Fibroblast of skin of right quadriceps (primary cell): ENCODE measurements at places on chromosomes 5 and 9.

GRCh38 chr9:138102246-138103051 lies 224.9 kb downstream of the CACNA1B start:
- no peak for DNase-seq

GRCh38 chr5:160769301-160769700 lies 82.7 kb downstream of the ATP10B start:
- no peak for DNase-seq

DNA sequence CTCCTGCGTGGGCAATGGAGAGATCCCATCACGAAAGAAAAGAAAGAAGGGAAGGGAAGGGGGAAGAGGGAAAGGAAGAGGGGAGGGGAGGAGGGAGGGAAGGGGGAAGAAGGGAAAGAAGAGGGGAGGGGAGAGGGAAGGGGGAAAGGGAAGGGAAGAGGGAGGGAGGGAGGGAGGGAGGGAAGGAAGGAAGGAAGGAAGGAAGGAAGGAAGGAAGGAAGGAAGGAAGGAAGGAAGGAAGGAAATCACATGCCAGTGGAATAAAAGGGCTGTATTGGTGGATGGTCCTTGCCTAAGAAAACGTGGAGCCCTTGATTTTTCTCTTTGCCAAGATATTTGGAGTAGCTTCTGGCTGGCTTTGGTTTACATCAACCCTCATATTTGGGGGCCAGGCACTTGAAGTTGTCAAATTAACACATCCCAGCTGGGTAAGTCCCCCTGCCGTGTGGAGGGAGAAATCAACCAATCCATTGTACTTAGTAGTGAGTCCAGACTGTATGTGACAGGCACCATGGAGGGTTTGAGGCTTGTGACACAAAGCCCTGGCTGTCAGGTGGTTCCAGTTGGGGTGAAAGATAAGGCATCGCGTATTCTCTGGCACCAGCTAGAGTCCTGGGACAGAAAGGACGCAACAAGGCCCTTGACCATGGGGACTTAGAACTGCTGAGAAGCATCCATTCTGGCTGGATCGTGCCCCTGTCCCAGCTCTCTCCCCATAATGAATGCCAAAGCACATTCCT lies 23.7 kb downstream of the IDNK start:
- DNase-seq = no peak

GRCh38 chr9:34372467-34373011 lies 4.2 kb downstream of the MYORG start:
- DNase-seq = no peak

DNA sequence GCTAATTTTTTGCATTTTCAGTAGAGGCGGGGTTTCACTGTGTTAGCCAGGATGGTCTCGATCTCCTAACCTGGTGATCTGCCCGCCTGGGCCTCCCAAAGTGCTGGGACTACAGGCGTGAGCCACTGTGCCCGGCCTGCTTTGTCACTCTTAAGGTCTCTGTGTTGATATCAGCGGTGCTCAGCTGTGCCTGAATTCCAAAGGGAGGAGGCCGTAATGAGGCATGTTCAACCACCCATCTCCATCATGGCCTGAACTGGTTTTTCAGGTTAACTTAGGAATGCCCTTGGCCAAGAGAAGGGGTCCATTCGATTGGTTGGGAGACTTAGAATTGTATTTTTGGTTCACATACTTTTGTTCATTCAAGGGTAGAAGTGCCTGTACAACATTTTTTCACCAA lies 22.0 kb downstream of the HSD17B3 start:
- DNase-seq = no peak

GRCh38 chr5:89377767-89378455 lies 494.9 kb upstream of the MEF2C start:
- DNase-seq = peak; percentile 13

DNA sequence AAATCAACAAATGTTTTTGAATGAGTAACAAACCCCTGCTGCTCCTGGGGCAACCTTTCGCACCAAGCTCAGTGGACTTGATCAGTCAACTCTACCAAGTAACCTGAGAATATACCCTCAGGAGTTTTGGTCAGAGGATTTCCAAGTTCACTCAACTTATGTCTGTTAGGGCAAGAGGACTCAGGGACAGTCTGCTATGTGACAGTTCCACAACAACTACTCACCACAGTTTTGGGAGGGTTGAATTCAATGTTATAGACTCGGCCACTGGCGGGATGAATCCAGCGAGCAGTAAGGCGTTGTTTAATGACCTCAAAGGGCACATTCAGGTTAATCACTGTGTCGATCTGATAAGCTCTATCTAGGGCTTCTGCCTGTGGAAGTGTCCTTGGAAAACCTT lies 22.1 kb downstream of the AK3 start:
- no peak for DNase-seq

- DNase-seq = peak; percentile 50
Observed at GRCh38 chr5:139747583-139748504, 47.8 kb upstream of the PSD2 start.

DNA sequence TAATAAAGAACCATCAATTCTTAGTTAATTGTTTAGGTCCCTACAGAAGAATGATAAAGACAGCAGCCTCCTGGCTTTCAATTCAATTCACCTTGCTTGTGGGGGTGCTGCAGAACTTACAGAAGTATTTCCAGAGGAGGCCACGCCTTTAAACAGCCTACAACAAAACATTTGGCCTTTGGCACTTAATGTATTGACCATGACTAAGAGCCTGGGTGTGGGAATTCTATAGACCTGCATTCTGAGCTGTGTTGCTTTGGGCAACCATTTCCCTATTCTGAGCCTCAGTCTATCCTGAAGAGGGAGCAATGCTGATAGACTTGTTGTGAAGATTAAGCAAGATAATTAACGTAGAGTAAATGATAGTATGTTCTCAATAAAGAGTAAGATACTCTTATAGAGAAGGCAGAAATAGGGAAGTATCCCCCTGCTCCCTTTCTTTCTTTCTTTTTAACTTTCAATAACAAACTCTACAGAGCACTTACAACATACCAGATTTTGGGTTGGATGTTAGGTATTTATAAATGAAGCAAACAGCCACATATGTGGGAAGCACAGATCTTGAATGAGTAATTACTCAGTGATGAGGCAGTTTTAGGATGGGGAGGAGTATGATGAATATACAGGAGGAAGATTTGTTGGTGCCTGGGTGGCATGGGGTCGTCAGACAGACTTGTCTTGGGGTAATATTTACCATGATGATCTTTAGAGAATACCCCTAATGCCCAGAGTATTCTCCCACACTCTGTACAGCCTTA lies 28.4 kb downstream of the PAPPA start:
- peak; percentile 52 for DNase-seq

GRCh38 chr5:97624886-97625285 lies 441.8 kb upstream of the RIOK2 start:
- no peak for DNase-seq

DNA sequence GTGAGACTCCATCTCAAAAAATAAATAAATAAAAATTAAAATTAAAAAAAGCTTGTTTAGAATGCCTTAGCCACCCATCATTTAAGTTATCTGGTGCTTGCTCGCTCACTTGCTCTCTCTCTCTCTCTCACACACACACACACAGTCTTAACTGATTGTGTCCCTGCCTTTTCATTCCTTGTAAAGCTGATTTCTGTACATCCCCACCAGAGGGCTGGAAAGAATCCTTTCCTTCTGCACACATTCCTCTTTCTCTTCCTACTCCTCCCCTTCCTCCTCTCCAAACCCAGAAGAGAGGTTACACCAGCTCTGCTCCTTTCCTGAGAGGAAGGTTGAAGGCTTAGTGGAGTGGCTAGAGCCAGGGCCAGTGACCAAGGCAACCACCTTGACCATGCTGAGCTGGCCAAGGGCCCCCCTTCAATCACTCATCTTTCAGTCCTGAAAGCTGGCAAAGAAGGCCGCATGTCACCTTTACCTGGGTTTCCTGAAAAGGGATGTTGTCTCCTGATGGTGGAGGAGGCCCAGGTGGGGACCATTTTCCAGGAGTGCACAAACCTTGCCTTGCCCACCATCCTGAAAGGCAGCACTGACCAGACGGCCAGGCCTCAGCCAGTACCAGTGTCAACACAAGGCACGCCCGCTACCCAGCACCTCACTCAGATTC lies 25.6 kb downstream of the STK10 start:
- DNase-seq = peak; percentile 38

GRCh38 chr5:97071993-97072392 lies 70.4 kb downstream of the LIX1 start:
- DNase-seq = no peak

- peak; percentile 25 for DNase-seq
Observed at GRCh38 chr9:14097215-14097614, 216.7 kb downstream of the NFIB start.

DNA sequence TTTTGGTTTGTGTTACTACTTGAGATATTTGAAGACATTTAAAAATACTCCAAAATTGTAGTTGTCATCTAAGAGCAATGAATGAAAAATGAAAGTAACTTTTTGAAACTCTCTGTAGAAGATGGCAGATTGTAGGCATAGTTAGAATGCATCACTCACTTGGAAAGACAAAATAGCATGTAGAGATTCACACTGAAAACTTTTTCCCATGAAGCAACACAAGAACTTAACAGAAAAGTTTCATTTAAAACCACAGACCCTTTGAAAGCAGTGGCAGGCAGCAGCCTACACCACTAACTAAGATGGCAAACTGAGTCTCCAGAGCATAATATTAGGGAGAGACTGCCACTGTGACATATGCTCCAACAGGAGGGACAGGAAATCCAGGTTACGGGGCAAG lies 18.9 kb upstream of the FAM174A start:
- no peak for DNase-seq

GRCh38 chr9:40926404-40927259 lies 201.8 kb downstream of the FOXD4L6 start:
- DNase-seq = no peak

- DNase-seq = no peak
Observed at GRCh38 chr5:15474143-15474719, 25.7 kb upstream of the FBXL7 start.

GRCh38 chr9:37405764-37406380 lies 16.6 kb upstream of the GRHPR start:
- DNase-seq = no peak

- DNase-seq = no peak
Observed at GRCh38 chr9:14515571-14516198, 177.5 kb downstream of the ZDHHC21 start.

DNA sequence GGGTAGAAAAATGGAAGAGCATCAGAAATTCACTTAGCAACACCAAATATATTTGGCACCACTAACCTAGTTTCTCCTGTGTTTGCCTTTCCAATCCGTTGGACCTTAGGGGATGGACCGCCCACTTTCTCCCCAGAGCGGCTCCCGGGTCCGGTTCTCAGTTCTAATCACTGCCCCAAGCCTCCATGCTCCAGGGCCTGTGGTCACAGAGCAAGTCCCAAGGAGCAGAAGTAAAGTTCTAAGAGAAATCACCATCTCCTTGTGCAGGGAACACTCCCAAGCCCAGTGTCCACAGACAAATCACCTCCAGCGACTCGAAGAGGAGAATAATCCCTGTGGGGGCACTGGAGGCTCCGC lies 728 bp upstream of the SLC1A1 start:
- DNase-seq = no peak

- peak; percentile 43 for DNase-seq
Observed at GRCh38 chr9:124220946-124221451, 36.8 kb upstream of the NEK6 start.

DNA sequence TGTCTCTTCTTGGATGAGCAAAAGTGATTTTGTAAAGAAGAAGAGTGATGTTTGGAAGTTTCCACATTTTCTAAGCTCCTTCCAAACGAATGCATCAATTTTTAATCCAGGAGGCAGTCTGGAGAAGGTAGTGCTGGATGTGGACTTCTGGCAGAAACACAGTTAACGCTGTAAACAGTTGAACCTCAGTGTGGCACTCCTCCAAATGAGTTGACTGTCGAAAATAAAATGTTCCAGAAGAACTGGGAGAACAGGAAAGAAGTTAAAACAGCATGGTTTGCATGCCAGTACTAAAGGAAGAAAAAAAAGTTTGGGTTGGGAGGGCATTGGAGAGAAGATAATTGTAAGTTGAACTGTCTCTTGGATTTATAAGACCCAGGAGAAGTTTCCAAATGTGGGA lies 6.5 kb downstream of the ZNF462 start:
- no peak for DNase-seq

DNA sequence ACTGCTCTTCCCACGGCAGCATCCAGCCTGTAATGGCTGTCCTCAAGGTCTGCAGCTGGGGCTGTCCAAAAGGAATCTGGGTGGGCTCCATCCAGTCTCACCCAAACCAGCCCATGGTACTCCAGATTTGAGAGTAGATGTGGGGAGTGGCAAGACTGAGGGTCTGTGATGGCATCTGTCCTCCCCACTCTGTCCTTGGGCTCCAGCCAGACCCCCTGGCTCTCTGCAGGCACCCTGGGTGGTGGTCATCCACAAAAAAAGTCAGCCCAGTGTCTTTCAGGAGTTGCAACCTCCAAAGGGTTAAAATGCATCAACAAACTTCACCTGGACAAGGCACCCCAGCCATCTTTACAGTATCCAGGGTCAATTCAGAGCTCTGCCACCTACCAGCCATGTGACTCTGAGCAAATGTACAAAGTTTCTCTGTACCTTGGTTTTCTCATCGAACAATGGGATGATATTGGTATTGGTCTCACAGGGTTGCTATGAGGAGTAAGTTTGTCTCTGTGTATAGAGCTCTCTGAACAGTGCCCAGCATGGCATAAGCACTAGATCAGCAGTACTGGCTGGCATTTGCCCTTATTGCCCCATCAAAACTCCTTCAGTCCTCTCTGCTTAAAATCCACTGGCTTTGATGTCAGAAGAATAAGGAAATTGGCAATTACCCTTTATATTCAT lies 7.3 kb upstream of the S1PR3 start:
- no peak for DNase-seq

DNA sequence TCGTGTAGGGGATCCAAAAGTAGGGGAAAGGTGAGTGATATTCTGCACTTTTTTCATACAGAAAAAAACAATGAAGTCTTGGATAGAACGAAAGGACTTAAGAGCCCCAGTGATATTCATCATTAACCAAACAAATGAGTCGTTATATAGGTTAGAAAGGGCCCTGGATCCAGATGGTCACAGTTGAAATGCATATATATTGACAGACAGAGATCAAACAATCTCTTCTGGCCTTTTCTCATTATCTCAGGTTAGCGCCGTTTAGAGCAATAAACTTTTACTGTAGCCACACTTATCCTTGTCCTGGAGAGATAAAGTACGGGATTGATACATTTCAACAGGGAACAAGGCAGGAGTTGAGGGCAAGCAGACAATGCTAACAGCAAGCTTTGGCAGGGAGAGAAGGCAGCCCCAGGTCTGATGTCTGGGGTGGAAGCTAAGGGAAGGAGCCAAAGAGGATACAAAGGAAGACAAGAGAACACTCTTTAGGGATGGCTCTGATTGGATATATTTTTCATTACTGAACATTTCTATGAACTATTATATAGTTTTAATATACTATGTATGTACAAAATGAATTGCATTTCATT lies 77.0 kb downstream of the LIFR start:
- DNase-seq = no peak
